A549 (cell line): ENCODE measurements at places on chromosomes 12 and 14. TPM values are rescaled to one million over a fixed set of nuclear protein-coding genes. Genes with fewer than 3 reads are reported as not detected.

The HCAR2 gene
- polyA plus RNA-seq, result 0.07 TPM in 1 of 3 replicates, not detected in the others

The BBOF1 gene
- polyA plus RNA-seq, result 5.8 to 6.1 TPM (median 5.9 TPM) in 3 replicates

The KRT78 gene
- polyA plus RNA-seq, result 0.12 TPM in 2 of 3 replicates, not detected in the other

The DBX2 gene
- polyA plus RNA-seq, result not detected in 3 replicates

The MSI1 gene
- polyA plus RNA-seq, result 1.0 to 1.9 TPM (median 1.4 TPM) in 3 replicates

The SIX6 gene
- polyA plus RNA-seq, result not detected in 3 replicates

The MUCL1 gene
- polyA plus RNA-seq, result not detected in 3 replicates

The RNU4-1 gene
- not detected in 3 replicates for polyA plus RNA-seq

The KITLG gene
- polyA plus RNA-seq, result 8.0 to 8.9 TPM (median 8.7 TPM) in 3 replicates

The CYP27B1 gene
- polyA plus RNA-seq, result 1.9 to 2.9 TPM (median 2.3 TPM) in 3 replicates

The TSPAN9 gene
- 10.2 to 12.4 TPM (median 11.3 TPM) in 3 replicates for polyA plus RNA-seq

The MBD6 gene
- 18.7 to 25.3 TPM (median 24.2 TPM) in 3 replicates for polyA plus RNA-seq

The EGLN3 gene
- polyA plus RNA-seq, result 3.4 to 3.8 TPM (median 3.5 TPM) in 3 replicates

The NTS gene
- 58.7 to 101 TPM (median 85.4 TPM) in 3 replicates for polyA plus RNA-seq

The KLRB1 gene
- polyA plus RNA-seq, result not detected in 3 replicates

The ZFC3H1 gene
- polyA plus RNA-seq, result 15.2 to 18.9 TPM (median 17.3 TPM) in 3 replicates

The B3GNT4 gene
- polyA plus RNA-seq, result 0.55 to 1.2 TPM (median 0.73 TPM) in 3 replicates

The DIO2 gene
- 72.5 to 93.7 TPM (median 87.5 TPM) in 3 replicates for polyA plus RNA-seq
